ENCODE measurements at places on chromosomes 13 and 19.
A peak's percentile ranks its signal among the peaks of the same experiment; 100 is the strongest.

GRCh38 chr13:42405665-42406390 is 133.9 kb downstream of the AKAP11 start:
- DNase-seq, result no peak

DNA sequence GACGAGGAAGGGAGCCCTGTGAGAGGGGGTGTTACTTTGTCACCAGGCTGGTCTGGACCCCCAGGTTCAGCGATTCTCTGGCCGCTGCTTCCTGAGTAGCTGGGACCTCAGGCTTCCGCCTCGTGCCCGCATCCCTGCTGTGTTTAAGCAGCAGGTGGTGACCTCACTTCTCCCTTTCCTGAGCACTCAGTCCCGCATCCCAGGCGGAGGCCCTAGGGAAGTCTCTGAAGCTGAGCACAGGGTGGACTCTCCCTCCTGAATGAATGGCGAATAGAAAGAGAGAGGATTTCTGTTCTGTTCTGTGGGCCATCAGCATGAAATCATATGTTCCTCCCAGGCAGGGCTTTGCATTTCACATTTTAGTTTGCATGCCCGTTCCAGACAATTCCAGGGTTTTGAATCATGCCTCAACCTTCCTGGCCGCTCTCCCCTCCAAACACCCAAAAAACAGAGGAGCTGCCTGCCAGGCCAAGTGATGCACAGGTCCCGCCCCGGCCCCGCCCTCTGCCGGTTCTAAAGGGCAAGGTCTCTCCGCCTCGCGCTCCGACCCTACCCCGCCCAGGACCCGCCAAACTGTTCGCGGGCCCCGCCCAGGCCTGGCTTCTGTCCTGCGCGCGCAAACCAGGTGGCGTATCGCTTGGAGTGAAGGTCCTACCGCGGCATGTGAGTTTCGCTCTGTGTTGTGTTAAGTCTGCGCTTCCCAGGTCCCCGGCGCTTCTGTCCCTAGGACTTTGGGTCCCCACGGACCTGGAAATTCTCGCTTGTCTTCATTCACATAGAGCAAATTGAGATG is 35.1 kb upstream of the ZNF808 start:
- no peak for DNase-seq

DNA sequence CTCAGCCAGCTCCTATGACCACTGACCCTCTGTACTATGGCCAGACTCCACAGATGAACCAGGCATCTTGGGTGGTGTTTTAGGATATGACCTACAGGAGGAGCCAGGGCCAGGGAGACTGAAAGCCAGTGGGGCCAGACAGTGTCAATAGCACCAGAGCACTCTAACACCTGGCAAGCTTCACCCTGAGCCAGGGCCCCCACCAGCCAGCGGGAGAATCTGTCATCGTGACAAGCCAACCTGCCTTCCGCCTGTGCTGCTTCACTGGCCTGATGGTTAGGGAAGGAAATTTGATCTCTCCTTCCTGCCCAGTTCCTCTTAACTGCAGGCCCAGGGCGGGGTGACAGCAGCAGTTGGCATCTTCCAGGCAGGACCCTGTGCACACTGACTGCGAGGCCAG is 222.4 kb downstream of the UQCRFS1 start:
- DNase-seq, result no peak

DNA sequence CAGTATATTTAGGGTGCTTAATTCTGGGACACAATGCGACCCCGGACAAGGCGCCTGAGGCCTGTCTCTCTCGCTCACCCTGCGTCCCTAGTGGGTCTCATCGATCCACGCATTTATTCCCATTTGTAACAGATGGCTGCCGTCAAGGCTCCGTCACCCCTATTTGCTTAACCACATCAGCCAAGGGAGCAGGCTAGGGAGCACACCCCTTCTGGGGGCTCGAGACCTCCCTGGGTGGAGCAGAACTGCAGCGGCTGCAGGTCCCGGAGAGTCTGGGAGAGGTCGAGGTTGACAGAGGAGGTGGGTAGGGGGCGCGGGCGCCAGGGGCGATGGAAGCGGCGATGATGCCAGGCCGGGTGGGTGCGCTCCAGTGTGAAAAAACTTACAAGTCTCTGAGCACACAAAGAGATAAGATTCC is 507 bp downstream of the ALG5 start:
- DNase-seq, result peak; percentile 4

DNA sequence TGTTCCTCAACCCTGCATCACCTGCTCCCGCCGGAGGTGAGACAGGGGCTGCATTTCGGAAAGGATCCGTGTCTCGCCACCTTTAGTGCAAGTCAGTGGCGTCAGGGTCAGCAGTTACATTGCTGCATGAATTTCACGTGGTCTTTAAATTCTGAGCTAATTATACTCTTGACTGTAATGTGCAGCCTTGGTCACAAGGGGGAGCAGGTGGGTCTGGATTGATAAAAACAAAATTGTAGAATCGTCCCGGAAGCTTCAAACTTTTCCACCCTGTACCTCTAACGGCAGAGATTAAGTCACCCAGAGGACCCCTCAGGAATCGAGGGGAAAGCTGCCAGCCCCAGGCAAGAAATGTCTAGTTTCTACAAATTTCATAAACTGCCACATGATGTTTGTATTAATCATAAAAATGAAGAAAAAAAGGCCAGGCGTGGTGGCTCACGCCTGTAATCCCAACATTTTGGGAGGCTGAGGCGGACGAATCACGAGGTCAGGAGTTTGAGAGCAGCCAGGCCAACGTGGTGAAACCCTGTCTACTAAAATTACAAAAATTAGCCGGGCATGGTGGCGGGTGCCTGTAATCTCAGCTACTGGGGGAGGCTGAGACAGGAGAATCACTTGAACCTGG is 20.2 kb downstream of the BBC3 start:
- DNase-seq, result peak; percentile 81

DNA sequence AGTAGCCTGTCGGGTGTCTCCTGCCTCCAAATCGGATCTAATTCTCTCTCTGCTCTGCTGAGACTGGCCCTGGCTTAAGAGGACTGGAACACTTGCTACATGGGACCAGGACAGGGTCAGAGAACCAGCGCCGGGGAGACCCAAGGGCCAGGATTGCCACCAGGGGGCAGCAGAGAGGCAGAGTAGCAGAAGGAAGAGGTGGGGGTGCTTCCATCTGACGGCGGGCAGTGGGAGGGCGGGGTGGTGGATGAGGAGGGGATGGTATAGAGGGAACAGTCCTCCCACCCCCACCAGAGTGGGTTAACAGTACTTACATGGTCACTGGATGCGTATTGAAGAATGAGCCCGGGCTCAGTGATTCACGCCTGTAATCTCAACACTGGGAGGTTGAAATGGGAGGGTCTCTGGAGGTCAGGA is 11.9 kb downstream of the SELENOW start:
- peak; percentile 93 for DNase-seq

GRCh38 chr19:34254698-34255432 is 511 bp downstream of the GARRE1 start:
- peak; percentile 7 for DNase-seq

DNA sequence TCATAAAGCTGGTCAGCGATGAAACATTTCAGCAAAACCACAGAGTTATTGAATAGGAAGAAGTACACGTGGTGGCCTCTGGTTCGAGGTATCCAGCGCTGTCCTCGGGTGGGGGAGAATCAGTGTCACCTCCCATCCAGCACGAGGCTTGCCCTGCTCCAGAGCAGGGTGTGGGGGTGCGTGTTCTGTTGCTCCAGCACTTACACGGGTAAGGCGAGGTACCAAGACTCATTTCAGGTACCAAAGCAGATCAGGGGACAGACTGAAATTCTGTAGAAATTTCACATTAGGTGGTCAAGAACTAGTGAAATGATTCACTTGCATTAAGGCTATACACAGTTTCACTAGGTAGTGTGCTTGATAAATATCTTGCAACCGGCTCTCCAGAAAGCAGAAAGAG is 164.2 kb upstream of the SOX1 start:
- no peak for DNase-seq

DNA sequence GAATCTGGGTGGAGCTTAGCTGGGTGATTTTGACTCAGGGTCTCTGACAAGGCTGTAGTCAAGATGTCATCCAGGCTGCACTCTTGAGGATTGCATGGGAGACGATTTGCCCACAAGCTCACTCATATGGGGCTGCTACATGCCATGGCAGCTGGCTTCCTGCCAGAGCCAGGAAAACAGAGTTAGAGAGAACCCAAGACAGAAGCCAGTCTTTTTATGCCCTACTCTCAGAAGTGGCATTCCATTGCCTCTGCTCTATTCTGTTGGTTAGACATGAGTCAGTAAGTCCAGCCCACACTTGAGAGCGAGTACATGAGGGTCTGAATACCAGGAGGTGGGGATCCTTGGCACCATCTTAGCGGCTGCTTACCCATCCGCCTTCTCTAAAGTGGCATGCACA is 9.5 kb downstream of the POLR1D start:
- DNase-seq, result no peak

DNA sequence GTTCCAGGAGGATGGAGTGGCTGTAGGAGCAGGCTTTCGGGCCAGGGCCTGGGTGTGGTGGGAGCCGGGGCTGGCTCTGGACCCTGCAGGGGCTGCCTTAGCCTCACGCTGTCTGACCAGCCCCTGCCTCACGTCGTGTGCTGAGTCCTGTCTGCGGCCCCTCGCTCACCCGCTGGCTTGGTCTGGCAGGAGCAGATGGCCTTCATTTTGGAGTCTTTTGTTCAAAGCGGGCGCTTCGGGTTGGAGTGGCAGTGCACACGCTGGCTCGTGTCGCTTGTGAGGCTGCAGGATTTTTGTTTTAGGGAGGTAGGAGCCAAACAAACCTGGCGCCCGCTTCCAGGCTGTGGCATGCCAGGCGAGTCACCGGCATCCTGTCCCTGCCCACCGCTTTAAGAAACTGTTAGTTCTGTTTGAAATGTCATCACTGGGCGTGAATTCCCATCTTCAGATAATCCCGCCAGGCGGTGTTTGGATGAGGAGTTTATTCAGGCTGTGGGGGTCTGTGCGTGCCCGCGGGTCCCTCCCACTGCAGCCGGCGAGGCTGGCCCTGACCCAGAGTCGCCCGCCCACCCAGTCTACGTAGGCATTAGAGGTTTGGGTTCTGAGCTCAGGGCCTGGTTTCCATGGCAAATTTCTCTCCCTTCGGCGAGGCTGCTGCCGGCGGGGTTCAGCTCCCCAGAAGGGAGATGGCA is 89.8 kb downstream of the KDM4B start:
- no peak for DNase-seq

DNA sequence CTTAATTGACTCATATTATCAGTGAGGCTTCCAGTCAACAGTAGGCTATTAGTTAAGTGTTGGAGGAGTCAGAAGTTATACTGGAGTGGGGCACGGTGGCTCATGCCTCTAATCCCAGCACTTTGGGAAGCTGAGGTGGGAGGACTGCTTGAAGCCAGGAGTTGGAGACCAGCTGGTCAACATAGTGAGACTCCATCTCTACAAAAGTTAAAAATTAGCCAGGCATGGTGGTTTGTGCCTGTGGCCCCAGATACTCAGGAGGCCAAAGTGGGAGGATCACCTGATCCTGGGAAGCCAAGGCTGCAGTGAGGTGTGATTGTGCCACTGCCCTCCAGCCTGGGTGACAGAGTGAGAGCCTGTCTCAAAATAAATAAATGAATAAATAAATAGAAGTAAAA is 53.2 kb downstream of the COMP start:
- no peak for DNase-seq

- DNase-seq, result no peak
These were observed 150.0 kb downstream of the DPF1 start for GRCh38 chr19:38073841-38074685.

All from activated T-cell treated with anti-CD3 and anti-CD28 coated beads for 1 hour (primary cell).